A549 treated with CORT108297 at 1 μM for 4 hours (cell line): ENCODE measurements at places on chromosomes 2 and 18. TPM values are rescaled to one million over a fixed set of nuclear protein-coding genes. Genes with fewer than 3 reads are reported as not detected.

Gene DSC2
- 0.94 to 1.6 TPM (median 1.2 TPM) in 5 replicates for total RNA-seq

Gene CDCA7
- 41.6 to 50.3 TPM (median 48.7 TPM) in 5 replicates for total RNA-seq

Gene SNORC
- total RNA-seq: 4.8 to 13.5 TPM (median 9.7 TPM) in 5 replicates

Gene ANKRD30B
- total RNA-seq: 0.02 to 0.03 TPM (median 0.02 TPM) in 3 of 5 replicates, not detected in the others

Gene ST8SIA5
- 0.03 to 0.05 TPM in 2 of 5 replicates, not detected in the others for total RNA-seq

Gene PROKR1
- total RNA-seq: not detected in 5 replicates

Gene LRP1B
- not detected in 5 replicates for total RNA-seq
